ENCODE measurements at places on chromosomes 4 and X.

- DNase-seq = no peak
Measured at GRCh38 chr4:42736527-42737195, 79.8 kb upstream of the ATP8A1 start.

DNA sequence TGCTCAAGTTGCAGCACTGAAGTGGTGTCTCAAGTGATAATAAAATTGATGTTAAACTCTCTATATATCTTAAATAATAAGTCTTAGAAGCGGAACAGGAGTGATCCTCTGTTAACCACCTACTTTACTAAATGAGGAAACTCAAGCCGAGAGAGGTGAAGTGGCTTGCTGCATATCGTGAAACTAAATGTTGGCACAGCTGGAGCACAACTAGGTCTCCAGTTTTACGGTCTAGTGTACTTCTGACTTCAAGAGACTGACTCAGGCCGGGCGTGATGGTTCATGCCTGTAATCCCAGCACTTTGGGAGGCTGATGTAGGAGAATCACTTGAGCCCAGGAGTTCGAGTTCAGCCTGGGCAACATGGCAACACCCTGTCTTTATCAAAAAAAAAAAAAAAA, 35.5 kb upstream of the PLS3 start:
- DNase-seq = no peak

DNA sequence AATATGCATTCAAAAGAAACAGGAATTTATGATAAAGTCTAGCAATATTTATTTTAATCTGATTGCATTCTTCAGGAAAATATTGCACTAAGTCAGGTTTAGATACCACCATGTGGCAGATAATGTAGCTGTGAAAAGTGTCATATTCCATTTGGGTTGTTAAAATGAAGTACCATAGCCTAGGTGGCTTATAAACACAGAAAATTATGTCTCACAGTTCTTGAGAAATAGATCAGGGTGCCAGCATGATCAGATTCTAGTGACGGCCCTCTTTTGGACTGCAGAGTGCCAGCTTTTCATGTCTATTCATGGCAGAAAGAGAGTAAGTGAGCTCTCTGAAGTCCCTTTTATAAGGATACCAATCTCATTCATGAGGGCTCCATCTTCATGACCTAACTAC, 5.6 kb upstream of the ADGRL3 start:
- DNase-seq = no peak

DNA sequence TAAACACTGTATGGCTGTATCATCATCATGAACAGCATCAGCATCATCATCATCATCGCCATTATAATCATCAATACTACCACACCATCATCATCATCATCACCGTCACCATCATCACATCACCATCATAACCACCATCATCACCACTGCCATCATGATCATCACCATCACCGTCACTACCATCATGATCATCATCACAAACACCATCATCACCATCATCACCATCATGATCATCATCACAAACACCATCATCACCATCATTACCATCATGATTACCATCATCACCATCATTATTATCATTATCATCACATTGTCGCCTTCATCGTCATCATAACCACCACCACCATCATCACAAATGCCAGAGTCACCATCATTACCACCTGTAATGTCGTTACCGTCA, 1196.9 kb downstream of the NLGN4X start:
- DNase-seq = no peak

GRCh38 chr4:177006331-177006730, 213.6 kb upstream of the VEGFC start:
- DNase-seq = no peak

GRCh38 chrX:34918091-34918736, 24.4 kb upstream of the FAM47B start:
- DNase-seq = no peak

DNA sequence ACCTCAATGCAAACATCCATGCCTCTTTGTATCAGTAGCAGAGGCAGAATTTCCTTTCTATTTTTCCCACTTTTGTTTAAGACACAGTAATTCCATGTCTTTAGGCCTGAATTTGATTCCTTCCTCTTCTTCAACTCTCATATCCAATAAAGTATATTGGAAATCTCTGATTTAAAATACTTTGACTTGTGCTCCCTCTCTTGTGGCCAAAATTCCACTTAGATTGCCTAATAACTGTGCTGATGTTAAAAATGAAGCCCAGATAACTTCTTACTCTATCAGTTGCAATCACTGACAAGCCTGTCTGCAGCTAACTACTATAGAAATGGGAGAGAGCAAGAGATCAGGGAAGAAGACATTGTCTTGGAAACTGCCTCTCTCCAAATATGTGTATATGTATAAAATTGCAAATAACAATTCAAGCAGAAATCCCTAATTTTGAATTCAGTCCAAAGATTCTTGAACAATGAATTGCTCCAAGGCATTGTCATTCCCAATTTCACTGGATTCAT, 163.5 kb upstream of the SPIN4 start:
- no peak for DNase-seq

DNA sequence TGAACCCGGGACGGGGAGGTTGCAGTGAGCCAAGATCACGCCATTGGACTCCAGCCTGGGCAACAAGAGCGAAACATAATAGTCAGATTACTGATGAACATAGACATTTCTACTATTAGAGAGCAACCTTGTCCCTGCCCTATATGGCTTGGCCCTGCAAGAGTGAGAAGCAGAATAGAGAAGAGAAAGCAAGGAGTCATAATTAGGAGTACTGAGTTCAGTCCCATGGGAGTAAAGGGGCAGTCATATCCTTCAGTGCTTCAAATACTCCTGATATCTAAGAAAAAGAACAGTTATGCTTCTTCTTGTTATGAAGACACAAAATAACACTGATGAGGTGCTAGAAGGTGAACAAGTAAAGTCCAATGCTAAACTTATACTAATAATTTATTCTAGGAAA, 33.8 kb downstream of the CLDN2 start:
- no peak for DNase-seq

GRCh38 chr4:5941601-5942000, 48.7 kb upstream of the CRMP1 start:
- no peak for DNase-seq

GRCh38 chr4:152024881-152025280, 264.1 kb upstream of the GATB start:
- no peak for DNase-seq

DNA sequence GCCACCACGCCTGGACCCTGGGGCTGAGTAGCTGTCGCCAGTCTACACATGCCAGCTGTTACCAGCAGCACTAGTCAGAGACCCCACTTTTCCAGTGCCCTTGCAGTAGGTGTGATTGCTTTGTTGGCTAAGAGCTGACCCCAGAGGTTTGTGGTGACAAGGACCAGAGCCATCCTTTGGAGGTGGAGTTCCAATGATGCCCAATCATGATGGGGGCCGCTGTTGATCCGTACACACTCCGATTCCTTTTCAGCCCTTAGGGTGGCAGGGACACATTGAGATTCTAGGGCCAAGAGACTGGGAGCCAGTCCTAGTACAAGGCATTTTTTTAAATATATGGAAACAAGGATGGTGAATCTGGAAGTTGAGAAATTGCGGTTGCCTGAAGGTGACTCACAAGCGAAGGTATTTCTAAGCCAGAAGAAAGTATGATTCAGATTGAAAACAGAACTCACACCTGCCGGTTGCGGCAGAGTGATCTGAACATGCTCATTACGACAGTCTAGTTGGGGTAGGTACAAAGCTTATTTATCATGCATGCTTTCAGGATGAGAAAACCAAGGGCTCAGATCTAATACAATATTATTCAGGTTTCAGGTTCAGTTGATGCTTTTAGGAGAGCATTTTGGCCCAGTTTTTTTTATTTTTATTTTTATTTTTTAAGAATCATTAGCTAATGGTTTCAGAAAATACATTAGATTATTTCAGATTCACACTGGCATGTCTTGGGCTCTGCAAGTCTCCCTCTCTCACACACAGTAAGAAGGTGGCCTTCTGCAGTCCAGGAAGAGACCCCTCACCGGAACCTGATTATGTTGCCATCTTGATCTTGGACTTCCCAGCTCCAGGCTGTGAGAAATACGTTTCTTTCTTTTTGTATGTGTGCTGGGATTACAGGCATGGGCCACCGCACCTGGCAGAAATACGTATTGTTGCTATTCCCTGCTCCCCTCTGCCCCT, 43.4 kb downstream of the SHROOM2 start:
- no peak for DNase-seq

DNA sequence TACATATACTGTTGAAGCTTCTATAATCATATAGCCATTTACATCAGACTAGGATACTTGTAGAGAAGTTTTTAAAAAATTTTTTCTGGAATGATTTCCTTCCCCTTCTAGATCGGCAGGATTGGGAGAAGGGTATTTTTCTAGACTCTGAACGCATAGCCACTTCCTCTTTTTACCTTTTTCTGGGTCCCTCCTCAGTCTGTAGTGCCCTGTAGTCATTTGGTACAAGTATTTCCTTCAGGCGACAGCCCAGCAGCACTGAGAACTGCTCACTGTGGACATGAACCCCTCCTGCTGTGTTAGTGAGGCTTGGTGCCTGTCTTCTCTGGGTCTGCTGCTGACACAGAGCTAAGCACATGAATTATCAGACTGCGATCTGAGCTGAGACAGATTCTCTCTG, 255.4 kb downstream of the ARHGAP10 start:
- no peak for DNase-seq

DNA sequence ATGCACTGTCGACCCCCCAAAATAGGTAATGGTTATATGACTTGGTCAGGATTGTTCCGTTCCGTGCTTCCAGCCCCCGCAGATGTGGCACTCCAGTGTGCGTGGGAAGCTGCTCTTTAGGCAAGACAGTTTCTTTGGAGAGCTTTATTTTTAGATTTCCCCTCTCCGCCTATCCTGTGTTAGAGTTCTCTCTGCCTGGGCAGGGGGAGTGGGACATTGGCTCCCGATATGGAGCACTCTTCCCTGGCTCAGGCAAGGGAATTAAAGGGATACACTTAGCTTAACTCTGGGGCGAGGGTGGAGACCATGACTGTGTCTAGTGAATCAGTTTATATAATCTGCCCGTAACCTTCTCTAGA, 36.0 kb downstream of the DLG3 start:
- DNase-seq = no peak

DNA sequence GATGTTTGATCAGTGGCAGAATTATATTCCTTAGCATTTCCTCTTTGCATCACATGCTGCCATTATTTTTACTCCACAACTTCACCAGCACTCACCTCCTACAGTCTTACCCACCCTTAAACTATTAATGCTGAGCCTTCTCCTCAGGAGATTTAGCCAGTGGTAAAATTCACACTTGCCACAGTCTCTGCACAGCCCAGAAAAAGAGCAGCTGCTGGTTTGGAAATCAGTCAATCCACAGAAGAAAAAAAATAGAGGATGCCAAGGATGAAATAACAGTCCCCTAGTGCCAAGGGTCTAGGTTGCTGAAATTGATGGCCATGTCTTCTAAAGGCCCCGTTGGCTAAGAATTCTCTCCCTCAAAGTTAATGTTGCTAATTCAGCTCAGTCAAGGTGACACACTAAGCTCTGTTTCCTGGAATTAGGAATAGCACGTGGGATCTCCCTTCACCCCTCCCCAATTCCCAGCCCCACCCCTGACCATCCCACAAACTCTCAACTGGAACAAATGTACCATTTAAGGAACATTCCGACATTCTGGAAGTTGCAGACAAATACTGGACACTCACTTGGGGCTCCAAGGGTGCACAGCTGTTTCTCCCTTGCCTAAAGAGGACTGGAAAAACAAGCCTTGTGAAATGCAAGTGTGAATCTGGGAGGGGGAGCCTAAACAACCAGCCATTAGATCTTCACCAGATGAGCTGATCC, 5.7 kb downstream of the ATP1B4 start:
- DNase-seq = no peak

DNA sequence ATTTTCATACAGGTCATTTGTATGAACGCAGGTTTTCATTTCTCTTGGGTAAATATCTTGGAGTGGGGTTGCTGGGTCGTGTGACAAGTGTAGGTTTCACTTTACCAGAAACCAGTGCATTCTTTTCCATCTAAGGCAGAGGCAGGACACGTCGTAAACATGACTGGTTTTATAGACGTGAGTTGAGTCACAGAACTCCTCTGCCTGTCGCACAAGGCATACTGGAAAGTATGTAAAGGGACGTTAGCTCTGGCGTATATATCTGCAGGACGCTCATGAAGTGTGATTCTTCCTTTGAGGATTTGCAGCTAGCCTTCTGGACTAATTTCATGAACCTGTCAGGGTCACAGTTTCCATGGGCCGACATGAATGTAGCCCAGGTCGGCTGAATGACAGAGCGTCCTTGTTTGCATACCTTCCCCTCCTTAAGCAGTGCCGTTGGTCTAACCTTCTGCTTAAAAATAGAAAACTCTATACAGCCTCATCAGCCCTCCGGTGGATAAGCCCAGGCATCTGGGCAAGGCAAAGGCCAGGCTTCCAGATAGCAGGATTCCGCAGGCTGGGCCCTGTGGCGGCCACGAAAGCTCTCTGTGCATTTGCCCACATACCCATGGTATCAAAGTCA, 106.0 kb downstream of the GPR143 start:
- no peak for DNase-seq

DNA sequence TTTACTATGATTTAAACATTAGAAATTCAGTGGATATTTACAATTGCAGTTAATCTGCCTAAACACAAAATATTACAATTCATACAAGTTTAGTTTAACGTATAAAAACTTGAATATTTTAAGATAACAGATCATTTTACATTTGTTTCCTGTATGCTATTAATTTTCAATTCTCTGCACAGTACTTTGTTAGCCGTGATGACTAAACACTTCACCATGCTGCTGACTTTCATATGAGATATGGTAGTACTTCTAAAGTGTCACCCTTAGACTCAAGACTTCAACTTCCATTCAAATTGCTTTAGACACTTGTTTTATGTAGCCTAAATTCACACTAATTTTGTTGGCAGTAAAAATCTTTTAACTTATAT, 1646.4 kb upstream of the ADGRL3 start:
- no peak for DNase-seq

DNA sequence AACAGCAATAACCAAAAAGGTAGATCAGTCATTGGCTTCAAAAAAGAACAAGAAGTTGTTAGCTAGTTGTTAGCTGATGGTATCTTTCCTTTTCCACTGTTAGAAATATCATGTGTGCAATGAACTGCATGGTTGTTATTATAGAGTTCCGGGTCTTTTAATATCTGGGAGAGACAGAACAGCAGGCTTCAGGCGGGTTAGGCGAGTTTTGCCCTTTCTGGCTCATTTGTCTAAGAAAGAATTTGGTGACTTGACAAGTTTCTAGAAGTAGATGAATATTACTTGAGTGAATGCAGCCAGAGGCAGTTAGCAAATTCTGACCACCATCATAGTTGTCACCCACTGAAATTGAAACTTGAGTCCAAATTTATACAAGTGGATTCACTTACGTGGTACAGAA, 88.9 kb upstream of the MID1 start:
- no peak for DNase-seq

- DNase-seq = peak; percentile 15
Measured at GRCh38 chrX:108165383-108166111, 74.0 kb downstream of the ATG4A start.

DNA sequence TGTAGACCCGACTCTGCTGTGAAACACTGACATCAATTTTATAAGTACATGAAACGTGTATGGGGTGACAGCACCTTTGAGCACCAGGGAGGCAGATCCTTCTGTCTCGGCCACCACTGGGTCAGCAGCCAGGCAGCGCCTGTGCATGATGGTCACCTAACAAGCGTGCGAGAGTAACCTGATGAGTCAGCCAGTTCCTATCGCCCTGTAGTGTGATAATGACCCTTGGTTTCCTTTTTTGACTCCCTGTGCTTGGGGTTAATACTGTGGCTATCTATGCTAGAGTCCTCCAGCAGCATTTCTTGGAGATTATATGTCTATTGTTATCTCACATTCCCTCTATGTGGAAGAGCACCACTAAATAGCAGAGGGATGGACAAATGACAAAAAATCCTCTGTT, 101.6 kb downstream of the NPNT start:
- DNase-seq = no peak

- DNase-seq = no peak
Measured at GRCh38 chr4:73445383-73446335, 9.6 kb downstream of the AFP start.
